ENCODE measurements at places on chromosomes 1 and 21.

DNA sequence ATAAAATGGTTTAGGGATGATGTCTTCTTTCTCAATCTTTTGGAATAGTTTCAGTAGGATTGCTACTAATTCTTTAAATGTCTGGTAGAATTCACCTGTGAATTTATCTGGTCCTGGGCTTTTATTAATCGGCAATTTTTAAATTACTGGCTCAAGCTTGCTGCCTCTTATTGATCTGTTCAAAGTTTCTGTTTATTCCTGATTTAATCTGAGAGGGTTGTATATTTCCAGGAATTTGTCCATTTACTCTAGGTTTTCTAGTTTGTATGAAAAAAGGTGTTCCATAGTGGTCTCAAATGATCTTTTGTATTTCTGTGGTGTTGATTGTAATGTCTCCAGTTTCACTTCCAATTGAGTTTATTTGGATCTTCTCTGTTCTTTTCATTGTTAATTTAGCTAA, 617.8 kb downstream of the LTN1 start:
- no peak for DNase-seq

DNA sequence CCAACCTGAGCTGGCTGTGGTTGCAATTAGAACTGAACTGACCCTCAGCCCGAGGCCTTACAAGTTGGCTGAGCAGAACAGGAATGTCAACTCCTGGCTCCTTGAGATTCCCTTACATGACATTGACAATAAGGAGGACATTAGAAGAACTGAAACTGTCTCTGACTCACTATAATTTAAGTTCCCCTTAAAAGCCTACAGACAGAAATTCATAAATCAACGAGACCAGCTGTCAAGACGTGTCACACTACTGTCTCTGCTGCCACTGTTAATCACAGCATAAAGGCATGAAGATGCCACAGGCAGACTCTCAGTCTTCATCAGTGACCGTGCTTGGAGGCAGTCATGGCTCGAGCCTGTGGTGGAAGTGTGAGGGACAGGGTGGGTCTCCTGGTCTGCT, 168.8 kb downstream of the GABPA start:
- no peak for DNase-seq

DNA sequence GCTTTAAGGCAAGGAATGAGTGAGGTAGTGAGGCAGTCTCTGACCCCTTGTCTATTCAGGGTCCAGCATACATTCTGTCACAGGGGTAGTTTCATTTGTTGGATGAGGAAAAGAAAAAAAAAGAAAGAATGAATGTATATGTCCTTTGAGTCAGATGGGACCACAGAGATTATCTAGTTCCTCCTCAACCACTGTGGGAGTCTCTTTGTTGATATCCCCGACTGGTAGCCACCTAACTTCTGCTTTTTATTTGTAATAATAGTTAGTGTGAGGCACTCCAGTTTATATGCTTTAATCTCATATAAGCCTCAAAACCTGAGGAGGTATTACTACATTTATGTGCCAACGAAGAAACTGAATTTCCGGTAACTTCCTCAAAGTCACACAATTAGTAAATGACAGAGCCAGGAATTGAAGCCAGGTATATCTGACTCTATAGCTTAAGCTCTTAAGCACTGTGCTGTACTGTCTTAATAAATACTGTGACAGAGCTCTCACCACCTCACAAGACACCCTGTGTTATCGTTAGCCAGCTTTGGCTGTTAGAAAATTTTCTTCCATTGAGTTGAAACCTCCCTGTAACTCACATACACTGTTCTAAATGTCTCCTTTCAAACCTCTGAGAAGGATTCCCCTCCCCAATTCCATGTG, 82.2 kb downstream of the MDM4 start:
- DNase-seq = no peak

- no peak for DNase-seq
These were observed 969.8 kb upstream of the ADGRL4 start for GRCh38 chr1:79976287-79976686.

DNA sequence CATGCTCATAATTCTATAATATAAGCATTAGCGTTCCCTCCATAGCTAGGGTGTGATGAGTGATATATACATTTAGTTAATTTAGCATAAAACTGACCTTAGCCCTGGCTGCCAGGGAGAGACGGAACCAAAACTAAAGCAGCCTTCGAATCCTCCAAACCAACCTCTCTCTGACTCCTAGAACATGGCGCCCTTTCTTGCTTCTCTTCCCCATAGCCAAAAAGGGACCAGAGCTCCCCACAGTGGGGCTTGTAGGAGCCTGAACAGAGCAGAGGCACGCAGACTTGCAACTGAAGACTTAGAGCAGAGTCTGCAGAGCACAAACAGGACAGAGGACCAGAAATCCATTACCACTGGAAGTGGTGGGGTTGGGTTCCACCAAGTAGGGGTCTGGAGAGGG, 17.7 kb downstream of the IRF2BP2 start:
- no peak for DNase-seq

GRCh38 chr1:58104960-58105359, 441.6 kb downstream of the OMA1 start:
- no peak for DNase-seq

DNA sequence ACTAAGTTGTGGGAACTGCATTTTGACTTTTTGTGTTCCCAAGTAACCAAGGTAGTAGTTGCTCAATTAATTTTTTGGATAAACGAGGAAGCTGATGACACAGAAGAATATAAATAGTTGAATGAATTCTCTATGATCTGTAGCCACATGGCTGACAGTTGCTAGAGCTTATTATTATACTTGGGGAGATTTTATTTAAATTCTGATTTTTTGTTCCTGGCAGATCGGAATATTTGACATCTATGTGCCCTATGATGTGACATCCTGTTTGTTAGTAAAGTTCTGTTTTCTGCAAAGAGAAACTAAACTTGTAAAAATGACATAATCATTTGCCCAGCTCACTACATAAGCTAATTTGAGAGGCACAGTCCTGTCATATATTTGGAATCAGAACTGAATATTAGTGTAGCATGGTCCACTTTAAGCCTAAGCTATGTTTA, 9.7 kb upstream of the LYST start:
- DNase-seq = no peak

DNA sequence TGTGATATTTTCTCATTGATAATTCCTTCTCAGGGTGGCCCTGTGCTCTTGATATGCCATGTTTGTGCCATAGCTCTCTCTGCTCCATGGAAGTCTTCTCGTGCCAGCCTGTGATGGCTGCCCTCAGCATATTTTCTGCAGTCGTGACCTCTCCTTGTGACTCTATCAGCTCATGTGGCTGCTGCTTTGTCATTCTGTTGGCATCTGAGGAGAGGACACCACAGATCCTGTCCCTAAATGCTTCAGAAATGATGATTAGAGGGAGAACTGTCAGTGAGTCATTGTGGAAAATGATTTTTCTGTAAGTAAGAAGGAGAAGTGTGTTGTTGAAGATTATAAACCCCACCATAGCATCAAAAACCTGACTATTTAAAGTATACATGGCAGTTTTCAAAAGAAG, 286.0 kb downstream of the ADGRL2 start:
- DNase-seq = no peak

DNA sequence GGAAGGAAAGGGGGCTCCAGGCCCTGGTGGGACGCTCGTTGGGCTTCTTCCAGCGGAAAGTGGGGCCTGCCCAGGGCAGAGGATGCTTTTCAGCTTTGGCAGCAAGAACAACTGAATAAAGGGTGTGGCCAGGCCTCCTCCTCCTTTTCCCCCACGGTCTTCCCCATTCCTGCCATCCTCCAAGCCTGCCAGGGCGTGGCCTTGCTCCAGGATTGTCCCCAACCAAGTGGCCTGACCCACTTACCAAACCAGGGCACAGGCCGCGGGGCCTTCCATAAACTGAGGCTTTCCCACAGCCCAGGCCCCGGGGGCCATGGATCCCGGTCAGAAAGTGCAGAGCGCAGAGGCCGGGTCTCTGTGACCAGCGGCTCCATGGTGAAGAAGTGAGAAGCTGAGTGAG, 33.6 kb downstream of the CASZ1 start:
- no peak for DNase-seq

- no peak for DNase-seq
These were observed at the start of gene TNFRSF14 for GRCh38 chr1:2556277-2556677. Gene TNFRSF14 (plus strand): TSS chr1:2556371. CDS start chr1:2556665, 294 bp downstream.

DNA sequence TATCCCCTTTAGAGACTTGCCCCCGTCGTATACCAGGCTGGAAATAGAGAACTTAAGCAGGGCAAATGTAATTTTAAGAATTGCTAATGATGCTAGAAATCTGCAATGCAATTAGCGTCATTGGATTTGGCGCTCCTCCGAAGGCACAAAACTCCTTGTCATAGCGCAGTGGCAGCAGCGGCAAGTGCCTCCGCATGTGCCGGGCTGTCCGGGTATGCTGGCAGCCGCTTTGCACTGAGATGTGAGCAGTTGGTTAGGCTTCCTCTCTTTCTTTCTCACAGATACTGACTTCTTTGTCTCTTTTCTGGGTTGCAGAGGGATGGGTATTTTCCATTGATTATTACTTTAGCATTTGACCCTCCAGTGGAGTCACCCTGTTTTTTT, 193.4 kb upstream of the LMO4 start:
- DNase-seq = no peak

- no peak for DNase-seq
These were observed 11.7 kb upstream of the FGR start for GRCh38 chr1:27646676-27647075.

- no peak for DNase-seq
These were observed 104.0 kb upstream of the BMP8A start for GRCh38 chr1:39387452-39387851.

- no peak for DNase-seq
These were observed 23.1 kb downstream of the FOXJ3 start for GRCh38 chr1:42311897-42312296.

- DNase-seq = no peak
These were observed 716 bp upstream of the HPDL start for GRCh38 chr1:45325851-45326506.

- DNase-seq = no peak
These were observed 389 bp downstream of the SEMA6C start for GRCh38 chr1:151146072-151146411.

DNA sequence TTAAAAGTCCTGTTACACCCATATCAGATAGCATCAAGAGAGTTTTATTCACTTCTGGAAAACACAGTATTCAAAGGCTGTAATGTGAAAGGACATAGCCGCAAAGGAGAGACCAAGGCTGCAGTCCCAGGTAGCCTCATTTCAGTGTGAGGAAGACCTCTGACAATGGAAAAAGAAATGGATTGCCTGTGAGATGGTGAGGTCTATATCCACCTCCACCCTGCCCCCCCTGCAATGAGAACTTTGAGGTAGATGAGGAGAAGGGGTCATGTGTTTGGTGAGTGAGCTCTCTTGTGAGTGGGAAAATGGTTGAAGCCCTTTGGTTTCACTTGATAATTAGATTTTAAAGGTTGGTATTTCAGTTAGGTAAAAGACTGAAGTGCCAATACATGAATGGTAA, 3.5 kb downstream of the MRPS6 start:
- DNase-seq = no peak

DNA sequence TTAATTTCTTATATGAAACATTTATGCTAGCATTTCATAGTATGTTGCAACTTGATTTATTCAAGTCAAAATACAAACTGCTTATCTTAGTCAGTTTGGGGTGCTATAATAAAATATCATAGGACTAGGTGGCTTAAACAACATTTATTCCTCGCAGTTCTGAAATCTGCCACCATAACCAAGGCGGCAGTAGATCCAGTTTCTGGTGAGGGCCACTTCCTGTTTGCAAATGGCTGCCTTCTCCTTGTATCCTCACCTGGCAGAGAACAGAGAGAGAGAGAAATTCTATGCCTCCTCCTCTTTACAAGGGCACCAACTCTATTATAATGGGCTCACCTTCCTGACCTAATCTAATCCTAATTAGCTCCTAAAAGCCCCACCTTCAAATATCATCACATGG, 76.1 kb upstream of the RGS2 start:
- no peak for DNase-seq

GRCh38 chr21:37987668-37988067, 71.4 kb upstream of the KCNJ6 start:
- DNase-seq = no peak

DNA sequence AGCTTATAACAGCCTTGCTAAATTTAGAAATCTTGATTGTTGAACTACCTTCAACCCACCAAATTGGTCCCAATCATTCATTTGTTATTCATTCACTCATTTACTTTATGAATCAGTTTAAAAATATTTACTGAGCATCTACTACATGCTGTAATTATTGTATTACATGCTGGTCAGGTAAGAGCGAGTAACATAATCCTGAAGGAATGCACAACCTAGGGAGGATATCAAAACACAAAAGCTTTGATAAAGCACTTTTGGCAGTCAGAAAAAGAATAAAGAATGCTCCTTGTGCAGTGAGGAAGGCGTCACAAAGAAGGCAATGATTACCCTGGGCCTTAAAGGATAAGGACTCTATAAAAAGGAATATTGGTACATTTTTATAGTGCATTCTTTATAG, 518.9 kb upstream of the NR5A2 start:
- no peak for DNase-seq

DNA sequence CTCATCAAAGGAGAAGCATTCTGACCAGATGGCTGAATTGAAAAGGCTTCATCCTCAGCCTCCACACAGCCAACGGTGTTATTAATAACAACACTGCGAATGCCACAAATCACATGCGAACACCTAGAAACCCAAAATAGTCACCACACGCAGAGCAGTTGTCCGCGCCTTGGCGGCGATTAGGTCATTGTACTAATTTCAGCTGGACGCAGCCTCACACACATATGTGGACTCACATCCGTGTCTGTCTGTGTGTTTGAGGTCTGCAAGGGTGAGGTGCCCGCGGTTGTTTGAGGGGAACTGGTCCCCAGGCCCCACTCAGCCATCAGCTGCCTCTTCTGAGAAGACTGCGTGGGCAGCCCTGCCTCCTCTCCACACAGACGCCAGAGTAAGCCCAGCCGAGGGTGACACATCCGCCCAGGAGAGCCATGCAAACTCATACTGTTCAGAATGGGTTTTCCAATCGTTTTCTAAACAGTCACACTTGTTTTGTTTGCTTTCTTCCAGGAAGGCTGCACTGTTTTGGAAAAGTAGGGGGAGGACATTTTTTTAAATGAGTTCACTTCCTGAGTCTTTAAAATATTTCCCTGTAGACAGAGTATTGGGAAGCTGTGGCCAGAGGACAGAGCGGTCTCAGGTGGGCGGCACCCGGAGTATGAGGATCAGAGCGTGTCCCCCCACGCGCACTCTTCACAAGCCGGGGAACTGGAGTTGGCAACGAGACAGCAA, 53.4 kb downstream of the TOMM20 start:
- DNase-seq = no peak

GRCh38 chr1:221712776-221713431, 29.0 kb downstream of the DUSP10 start:
- DNase-seq = no peak

GRCh38 chr1:116759636-116760035, 5.4 kb downstream of the CD2 start:
- no peak for DNase-seq

DNA sequence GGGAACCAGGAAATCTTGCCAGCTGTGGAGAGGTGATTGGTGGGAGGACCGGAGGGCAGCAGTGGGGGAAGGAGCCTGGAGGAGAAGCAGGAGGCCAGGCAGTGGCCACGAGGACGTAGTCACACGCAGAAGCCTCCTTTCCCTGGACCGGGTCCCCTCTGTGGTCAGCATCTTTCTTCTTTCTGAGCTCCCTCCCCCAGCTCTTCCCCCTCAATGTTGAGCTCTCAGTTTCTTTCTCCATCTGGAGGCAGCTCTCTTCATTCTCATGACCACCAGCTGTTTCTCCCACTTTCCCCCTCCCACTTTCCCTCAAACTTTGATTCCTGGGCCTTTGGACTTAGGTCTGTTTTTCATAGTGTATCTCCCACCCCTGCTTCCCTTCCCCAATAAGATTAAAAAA, 18.3 kb downstream of the KIRREL1 start:
- DNase-seq = no peak

- no peak for DNase-seq
These were observed 418.5 kb upstream of the RUNX1 start for GRCh38 chr21:35467566-35467965.

GRCh38 chr1:67749844-67750690, 65.1 kb downstream of the GADD45A start:
- DNase-seq = no peak
